GM12878 (cell line): ENCODE measurements at places on chromosomes 4 and X.

DNA sequence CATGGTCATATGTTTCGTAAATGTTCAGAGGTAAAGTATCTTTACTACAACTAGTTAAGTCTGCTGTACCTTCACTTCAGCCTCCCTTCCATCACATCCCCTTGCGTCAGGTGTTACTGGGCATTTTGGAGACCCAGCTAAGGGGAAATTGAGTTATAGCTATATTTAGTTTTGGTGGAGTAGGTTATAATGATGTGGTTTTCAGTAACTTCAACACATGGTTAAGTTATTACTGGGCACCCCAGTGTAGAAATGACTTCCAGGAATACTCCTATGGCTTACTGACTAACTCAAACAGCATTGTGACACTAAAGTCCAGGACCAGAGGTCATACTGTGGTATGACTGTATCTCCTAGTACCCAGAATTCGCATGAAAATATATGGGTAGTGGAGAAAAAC, 23.4 kb upstream of the ACSL1 start:
- DNase-seq: no peak

DNA sequence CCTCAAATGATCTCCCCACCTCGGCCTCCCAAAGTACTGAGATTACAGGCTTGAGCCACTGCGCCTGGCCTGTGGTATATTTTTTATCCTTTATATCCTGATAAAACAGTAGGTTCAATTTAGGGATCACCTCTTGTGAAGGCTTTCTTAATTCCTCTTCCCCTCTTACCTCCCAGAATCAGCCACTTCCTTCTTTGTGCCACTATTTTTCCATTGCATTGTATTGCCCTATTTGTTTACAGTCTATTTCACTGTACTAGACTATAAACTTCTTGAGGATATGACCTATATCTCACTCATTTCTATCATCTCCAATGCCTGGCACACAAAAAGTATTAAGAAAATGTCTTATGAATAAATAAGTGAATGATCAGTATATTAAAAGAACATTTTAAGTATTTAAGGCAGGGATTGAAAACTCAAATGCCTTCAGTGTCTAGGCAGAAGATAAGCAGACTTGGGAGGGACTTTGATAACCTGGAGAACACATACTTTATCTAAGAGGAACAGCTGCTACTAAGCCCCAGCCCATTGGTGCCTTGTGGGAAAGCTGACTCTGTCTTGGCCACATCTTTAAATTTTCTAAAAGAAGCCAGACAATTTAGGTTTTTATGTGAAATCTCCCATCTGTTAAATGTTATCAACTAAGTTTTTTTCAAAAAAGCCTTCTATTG, 82.3 kb upstream of the OGT start:
- no peak for DNase-seq

DNA sequence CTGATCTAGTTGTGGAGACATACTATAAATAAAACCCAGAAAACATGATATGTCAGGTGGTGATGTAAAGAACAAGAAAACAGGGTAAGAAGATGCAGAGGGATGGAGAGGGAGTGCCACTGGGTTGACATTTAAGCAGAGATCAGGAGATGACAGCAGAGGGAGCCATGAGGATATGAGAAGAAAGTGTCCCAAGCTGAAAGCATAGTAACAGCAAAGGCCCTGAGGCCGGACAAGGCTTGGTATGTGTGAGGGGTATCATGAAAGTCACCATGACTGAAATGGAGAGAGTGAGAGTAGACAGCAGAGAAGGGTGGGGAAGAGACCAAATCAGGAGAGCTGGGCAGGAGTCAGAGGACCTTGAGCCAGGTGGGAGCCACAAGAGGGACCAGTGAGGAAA, 3.4 kb downstream of the GPKOW start:
- DNase-seq: no peak

DNA sequence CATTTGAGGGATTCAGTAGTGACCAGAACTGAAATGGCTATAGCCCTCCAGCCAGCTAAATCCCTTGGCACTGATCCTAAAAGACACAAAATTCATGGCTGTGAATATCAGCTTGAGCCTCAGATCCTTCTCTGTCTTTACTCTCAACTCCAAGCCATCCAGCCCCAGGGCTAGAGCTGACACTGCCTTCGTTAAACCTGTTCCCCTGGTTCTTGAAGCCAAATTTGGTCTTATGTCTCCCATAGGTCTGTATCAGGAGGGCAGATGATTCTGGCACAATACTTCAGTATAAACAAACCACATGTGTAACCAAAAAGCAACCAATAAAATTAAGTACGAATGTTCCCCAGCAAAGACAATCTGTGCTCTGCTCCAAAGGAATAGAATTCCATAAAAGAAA, 78.0 kb downstream of the ANOS1 start:
- DNase-seq: no peak

DNA sequence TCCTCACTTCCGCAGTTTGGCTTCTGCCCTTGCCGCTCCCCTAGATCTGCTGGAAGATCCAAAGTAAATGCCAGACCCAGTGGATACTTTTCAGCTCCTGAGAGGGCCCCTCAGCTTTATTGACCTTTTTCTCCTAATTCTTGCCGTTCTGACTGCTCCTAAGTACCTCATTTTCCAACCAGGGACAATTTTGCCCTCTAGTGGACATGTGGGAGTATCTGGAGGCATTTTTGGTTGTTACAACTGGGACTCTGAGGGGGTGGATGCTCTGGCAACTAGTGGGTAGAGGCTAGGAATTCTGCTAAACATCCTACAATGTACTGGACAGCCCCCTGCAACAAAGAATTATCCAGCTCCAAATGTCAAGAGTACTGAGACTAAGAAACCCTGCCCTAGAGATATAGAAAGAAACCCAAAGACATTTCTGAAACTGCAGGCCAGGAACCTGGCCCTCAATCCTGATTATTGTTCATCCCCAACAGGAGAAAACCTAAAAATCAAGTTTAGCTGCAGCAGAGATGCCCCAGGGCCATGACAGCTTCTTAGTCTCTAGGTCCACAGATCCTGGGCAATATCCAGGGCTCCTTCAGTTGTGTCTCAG, 3.4 kb downstream of the TEX13B start:
- DNase-seq: no peak

DNA sequence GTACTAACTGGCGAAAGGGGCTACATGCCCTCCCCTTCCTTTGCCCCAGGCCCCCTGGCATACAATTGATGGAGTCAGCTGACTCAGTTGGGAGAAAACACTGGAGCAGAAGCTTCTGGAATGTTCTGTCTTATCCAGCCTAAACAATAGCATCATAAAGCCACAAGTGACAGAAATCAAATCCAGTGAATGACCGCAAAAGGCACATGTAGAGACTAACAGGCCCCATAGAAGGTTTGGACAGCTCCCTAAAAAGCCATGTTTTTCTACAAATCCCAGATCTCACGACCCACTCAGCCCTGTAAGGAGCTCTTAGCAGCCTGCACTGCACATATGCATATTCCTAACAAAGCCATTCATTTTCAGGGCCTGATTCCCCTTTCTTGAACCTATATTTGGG, 25.1 kb downstream of the SCARB2 start:
- DNase-seq: no peak

DNA sequence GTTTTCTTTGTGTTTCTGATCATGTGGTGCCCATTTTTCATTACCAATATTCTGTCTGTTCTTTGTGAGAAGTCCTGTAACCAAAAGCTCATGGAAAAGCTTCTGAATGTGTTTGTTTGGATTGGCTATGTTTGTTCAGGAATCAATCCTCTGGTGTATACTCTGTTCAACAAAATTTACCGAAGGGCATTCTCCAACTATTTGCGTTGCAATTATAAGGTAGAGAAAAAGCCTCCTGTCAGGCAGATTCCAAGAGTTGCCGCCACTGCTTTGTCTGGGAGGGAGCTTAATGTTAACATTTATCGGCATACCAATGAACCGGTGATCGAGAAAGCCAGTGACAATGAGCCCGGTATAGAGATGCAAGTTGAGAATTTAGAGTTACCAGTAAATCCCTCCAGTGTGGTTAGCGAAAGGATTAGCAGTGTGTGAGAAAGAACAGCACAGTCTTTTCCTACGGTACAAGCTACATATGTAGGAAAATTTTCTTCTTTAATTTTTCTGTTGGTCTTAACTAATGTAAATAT, 110.4 kb downstream of the IL13RA2 start:
- DNase-seq: no peak

DNA sequence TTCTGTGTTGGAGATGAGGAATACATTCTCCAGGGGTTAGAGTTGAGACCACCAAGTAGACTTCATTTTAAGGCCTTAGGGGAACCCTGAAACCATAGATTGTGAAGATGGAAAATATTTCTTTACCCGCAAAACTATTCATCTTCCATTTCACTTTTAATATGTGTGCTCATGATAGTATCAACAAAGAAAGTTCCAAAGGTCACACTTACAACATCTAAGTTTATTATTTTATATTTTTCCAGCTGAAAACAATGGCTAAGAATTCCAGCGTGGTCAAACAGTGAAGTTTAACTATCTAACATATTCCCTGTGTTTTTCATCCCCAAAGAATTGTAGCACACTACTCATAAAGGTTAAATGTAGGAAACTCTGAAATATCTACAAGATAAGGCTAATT, 214.5 kb upstream of the GIMD1 start:
- DNase-seq: no peak

DNA sequence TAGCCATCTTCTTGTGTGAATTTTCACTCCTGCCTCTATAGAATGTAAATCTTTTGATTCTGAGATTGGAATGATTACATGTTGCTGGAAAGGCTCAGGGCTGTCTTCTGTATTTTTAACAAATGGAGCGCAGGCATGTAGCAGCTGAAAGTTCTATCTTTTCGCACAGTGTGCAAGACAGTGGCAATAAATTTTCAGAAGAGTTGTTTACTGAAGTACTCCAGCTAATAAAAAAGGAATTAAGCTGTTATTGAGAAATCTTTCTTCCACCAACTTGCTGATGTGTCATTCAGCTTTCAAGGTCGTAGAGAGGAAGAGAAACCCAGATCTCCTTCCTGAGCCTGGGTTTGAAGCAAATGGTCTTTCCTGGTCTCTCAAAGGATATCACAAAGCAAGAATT, 122.0 kb upstream of the PUDP start:
- no peak for DNase-seq

- no peak for DNase-seq
These were observed 103.3 kb upstream of the LEF1 start for GRCh38 chr4:108272046-108272445.

- no peak for DNase-seq
These were observed 610.6 kb upstream of the DIPK2B start for GRCh38 chrX:45811326-45811725.

- DNase-seq: no peak
These were observed 48.7 kb upstream of the BCOR start for GRCh38 chrX:40146262-40147125.

- DNase-seq: no peak
These were observed 283.6 kb downstream of the GALNTL6 start for GRCh38 chr4:172096786-172097185.

DNA sequence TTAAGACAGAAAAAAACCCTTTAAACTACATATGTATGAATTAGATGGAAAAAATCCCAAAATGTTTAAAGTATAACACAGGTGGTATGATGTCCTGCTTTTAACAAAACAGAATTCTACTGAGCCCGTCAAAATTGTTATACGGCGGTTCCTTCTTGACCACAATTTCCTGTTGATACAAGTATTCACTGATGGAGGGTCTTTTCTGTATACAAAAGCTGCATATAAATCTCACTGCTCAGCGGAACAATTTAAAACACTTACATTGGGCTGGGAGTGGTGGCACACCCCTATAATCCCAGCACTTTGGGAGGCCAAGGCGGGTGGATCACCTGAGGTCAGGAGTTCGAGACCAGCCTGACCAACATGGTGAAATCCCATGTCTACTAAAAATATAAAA, 62.4 kb downstream of the RPS6KA3 start:
- DNase-seq: no peak

DNA sequence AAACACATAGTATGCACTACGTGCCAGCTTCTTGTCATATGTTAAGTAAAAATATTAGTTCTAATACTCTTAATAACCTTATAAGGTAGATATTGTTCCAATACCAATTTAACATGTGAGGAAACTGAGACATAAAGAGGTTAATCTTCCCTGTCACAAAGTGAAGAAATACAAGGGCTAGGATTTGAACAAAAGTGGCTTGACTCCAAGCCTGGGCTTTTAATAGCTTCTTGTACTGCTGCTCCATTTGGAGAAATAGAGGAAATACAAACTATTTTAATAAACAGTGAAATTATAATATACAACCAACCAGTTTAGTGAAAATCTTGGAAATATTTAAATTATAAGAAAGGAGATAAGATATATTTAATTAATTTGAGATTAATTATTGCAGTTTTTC, 33.2 kb downstream of the TLL1 start:
- DNase-seq: no peak

GRCh38 chr4:182822554-182822953, 94.6 kb downstream of the DCTD start:
- no peak for DNase-seq

- DNase-seq: no peak
These were observed 58.0 kb downstream of the TAB3 start for GRCh38 chrX:30831082-30831481.

GRCh38 chr4:8470451-8471024, 30.0 kb downstream of the TRMT44 start:
- DNase-seq: no peak

DNA sequence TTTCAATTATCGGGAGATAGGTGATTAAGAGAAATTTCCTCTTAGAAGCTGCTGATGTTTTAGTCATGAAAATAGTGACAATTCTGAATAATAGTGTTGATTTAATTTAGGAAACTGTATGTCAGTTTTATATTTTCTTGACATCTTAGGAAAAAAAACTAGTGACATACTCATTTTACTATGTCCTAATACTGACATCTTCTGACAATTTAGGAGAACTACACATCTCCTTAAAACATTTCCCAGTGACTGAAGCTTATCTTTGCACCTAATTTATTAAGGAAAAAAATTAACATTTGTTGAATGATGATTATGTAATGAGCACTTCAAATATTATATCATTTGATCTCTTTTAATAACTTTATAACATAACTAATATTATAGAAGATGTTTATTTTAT, 42.0 kb upstream of the RBMXL3 start:
- DNase-seq: no peak

- no peak for DNase-seq
These were observed 26.8 kb upstream of the AFAP1 start for GRCh38 chr4:7966281-7967062.

- no peak for DNase-seq
These were observed 120.7 kb upstream of the HCCS start for GRCh38 chrX:10990418-10990817.
